ENCODE measurements at places on chromosomes 12 and 14. TPM values are rescaled to one million over a fixed set of nuclear protein-coding genes. Genes with fewer than 3 reads are reported as not detected.

DNA sequence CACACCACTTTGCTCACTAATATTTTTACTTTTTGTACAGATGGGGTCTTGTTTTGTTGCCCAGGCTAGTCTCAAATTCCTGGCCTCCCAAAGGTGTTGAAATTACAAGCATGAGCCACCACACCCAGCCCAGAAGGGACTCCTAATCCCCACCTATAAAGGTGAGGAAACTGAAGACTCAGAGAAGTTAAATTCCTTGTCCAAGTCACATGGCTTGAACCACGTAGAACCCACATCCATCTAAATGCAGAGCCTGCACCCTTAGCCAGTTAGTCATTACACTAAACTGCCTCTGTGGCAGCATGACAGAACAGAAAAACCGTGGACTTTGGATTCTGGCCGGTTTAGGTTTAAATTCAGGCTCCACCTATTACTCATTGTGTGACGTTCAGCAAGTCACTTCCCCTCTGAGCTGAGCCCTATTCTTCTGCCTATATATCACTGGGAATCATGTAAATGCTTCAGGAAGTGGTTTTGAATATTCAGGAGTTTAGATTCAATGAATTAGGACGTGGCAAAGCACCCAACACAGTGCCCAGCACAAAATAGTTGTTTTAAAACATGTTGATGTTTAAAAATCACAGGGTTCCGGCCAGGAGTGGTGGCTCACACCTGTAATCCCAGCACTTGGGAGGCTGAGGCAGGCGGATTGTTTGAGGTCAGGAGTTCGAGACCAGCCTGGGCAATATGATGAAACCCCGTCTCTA, 3.0 kb upstream of the CORO1C start:
- DNase-seq: peak; percentile 86

DNA sequence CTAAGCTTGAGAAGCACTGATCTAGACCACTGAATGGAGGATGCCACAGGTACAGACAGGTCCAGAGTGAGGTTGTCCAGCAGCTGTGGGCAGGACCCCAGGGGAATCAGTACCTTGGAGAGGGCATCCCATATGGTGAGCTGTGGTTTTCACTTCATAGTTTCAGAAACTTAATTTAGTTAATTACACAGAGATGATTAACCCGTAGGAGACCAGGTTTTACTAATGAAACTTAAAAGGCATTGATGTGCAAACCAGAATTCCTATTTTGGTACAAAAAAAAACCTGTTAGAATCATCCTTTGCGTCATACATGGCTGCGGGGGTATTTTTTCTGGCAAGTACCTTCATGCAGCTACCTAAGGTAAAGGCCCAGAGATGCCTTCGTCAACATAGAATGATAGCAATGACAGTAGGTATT, 159.3 kb downstream of the DACT1 start:
- no peak for DNase-seq

- DNase-seq: peak; percentile 78
Measured at GRCh38 chr12:117522559-117522958, 161.1 kb upstream of the NOS1 start.

DNA sequence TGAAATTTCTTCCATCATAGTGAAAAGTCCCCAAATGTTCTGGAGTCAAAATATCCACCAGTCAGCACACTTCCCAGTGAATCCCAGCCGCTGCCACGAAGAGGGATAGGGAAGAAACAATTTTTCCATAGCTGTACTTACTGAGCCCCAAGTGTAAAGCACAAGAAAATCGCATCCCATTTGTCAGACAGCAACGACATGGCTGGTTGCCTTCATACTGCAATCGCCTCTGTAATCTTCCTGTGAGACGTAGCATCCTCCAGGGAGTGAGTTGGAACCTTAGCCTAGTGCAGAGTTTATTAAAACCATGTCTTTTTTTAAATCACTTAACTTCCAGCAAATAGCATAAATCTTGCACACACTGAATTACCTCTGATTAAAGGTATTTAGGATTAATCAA, 56.8 kb downstream of the GNG2 start:
- no peak for DNase-seq

GRCh38 chr12:8096281-8096915, 14.3 kb downstream of the NECAP1 start:
- no peak for DNase-seq

DNA sequence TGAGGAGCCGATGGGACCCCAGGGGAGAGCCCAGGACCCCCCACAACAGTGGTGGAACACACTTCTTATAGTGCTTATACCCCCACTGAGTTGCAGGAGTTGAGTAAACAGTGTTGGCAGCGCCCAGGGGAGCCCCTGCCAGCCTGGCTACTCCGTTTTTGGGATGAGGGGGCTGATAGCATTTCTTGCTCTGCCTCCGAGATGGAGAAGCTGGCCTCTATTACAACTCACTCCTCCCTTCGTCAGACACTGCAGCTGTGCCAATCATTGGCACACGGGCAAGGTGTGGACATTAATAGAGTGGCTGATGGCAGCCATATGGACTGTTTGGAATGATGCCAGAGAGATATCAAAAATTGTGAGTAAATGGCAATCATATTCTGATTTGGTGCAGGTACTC, 94.9 kb upstream of the TMPO start:
- no peak for DNase-seq

GRCh38 chr14:58547649-58548048, 90.1 kb upstream of the DACT1 start:
- DNase-seq: no peak

DNA sequence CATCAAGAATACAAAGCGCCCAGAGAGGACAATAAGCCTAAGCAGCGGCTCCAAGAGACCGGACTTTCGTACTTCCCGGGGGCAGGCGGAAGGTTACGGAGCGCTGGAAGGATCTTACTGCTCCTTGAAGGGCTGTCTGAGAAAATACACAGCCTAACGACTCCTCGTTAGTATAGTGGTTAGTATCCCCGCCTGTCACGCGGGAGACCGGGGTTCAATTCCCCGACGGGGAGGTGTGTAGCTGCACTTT, 12.1 kb upstream of the TMPO start:
- peak; percentile 85 for DNase-seq

DNA sequence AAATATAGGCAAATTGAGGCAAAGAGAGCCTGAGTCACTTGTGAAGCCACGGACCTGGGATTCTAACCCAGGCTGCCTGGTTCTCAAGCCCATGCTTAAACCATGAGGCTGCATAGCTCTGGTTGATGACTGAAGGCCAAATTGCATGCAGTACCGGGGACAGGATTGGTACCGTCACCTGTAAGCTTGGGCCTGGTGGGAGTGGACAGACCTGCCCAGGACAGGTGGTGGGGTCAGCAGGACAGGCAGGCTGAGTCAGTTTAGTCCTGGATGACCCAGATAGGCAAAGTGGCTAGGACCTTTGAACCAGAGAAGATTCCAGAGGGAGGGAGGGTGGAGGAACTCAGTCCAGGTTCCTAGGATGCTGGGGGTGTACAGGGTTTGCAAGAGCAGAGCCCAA, 25.8 kb downstream of the RIN3 start:
- DNase-seq: no peak

- no peak for DNase-seq
Measured at GRCh38 chr14:25049093-25049567, 817 bp downstream of the STXBP6 start.

- DNase-seq: peak; percentile 4
Measured at GRCh38 chr14:22928237-22929103, 706 bp downstream of the PRMT5 start.

GRCh38 chr12:39840422-39840821, 220.8 kb upstream of the ABCD2 start:
- DNase-seq: no peak

GRCh38 chr12:97568336-97569180, 106.0 kb downstream of the RMST start:
- no peak for DNase-seq

GRCh38 chr14:96164861-96165490, 39.7 kb upstream of the BDKRB2 start:
- no peak for DNase-seq

DNA sequence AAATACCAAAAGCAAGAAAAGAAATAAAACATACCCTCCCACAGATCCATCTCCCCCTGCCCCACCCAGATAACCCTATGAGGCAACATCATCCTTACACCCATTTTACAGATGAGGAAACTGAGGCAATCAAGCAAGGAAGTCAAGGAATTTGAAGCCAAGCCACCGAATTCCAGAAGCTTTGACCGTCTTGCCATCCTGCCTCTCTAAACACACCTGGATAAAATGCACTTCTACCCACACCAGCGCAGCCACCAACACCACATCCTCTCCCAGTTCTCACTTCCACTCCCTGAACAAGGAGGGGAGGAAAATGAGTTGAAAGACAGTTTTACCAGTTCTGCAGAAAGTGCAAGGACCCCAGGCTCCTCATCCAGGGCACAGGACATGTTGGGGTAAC, 13.6 kb downstream of the CMKLR1 start:
- DNase-seq: no peak

- peak; percentile 41 for DNase-seq
Measured at GRCh38 chr12:54126029-54126695, 62.6 kb downstream of the SMUG1 start.

GRCh38 chr14:58428118-58428683, 682 bp downstream of the KIAA0586 start:
- DNase-seq: peak; percentile 63

DNA sequence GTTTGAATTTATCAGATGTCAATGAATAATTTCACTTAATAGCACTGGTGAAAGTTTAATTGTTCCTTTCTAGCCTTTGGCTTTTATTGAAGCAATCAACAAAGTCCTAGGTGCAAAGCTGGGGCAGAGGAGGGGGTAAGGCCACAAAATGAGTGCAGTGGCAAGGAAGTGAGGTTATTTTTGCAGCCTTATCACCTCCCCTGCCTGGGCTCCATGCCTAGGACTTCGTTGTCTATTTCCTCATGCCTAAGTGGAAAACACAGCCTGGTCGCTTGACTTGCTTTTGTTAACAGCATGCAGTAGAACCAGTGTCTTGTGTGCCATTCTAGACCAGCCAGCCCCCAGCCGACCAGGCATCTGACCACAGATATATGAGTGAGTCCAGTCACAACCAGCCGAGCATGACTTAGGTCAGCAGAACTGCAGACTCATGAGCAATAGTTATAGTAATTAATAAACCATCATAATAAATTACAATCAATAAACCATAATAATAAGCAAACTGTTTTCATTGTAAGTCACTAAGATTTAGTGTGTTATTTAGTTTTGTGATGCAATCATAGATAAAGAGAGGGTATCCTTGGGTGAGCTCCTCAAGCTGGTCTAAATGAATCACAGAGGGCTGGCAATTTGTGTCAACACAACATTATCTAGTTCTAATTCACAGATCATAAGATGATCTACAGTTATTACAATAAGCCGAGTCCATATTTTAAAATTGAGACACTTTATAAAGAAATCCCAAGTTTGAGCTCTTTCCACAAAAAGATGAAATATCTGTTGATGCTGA, 156.8 kb downstream of the GLT1D1 start:
- no peak for DNase-seq

GRCh38 chr12:47077206-47078085, 2.0 kb upstream of the PCED1B start:
- no peak for DNase-seq

DNA sequence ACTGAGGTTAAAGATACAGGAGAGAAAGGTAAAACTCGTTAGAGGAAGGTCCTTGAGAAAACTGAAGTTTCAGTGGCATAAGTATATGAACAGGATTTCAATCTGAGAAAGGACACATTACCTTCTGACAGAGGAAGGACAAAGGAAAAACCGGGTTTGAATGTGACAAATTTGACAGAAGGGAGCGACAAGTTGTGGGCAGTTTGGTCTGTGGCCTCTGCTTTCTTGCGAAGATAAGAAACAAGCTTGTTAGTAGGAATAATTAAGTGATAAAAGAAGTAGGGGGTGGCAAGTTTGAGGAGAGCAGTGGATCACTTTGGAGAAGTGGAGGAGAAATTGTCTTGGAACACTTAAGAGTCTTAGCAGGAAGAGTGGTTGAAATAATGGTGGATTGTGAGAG, 5.1 kb downstream of the MON2 start:
- no peak for DNase-seq

DNA sequence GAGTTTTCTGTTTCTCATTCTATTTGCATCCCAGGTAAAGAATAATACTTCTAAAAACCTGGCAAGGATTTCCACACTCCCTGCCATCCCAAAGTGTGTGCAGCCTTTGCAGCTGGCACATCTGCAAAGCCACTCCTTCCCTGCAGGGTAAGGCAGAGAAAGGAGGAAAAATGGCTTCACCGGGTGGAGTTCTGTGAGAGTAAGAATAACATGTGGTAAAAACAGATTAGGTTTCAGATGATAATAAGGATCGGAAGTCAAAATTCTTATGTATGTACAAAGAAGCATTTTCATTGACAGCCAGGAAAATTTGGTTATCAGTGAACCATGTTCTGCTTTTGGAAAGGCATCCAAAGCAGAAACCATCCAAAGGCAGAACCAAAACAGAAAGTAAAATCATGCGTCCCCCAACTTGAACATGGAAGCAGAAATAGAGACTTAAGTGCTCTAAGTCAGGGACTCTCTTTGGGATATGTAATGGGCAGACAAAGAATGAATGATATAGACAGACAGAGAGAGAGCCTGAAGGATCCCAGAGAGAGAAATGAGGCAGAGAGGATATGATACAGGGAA, 192.6 kb upstream of the CCDC196 start:
- DNase-seq: no peak

DNA sequence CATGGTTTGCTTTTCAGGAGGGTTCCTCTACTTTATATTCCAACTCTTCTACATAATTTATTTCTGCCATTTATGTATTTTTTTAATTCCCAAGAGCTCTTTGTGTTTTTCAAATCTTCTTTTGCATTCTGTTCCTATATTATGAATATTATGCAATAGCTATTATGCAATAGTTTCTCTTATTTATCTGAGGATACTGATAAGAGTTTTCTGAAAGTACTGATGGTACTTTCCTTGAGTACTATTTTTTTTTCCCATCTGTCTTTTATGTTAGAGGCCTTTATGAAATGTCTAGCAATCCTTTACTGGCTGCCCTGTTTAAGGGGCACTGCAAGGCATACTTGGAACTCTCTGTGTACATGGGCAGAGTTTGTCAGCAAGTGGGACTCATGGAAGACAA, 93.4 kb downstream of the SLC41A2 start:
- no peak for DNase-seq

- no peak for DNase-seq
Measured at GRCh38 chr12:116654226-116654743, 83.6 kb downstream of the SPRING1 start.

- DNase-seq: no peak
Measured at GRCh38 chr14:31275731-31276130, 68.1 kb upstream of the HECTD1 start.

GRCh38 chr12:121803861-121804416, at the start of gene SETD1B:
TSS of gene SETD1B (plus strand) at chr12:121804009. CDS start at chr12:121804738, 729 bp downstream.
- peak; percentile 58 for DNase-seq

GRCh38 chr12:95884998-95885397, 26.2 kb downstream of the SNRPF start:
- peak; percentile 40 for DNase-seq

DHRS2 gene
- 7.1 TPM for total RNA-seq

LRIG3 gene
- total RNA-seq: 8.0 TPM

TRMT61A gene
- 3.8 TPM for total RNA-seq

OVCH1 gene
- total RNA-seq: not detected

CMA1 gene
- total RNA-seq: not detected

PROX2 gene
- not detected for total RNA-seq

RNASE3 gene
- total RNA-seq: not detected

SDS gene
- not detected for total RNA-seq

KRT71 gene
- total RNA-seq: not detected

TSHR gene
- not detected for total RNA-seq

SOX5 gene
- 1.4 TPM for total RNA-seq

CABP1 gene
- total RNA-seq: not detected

TOMM20L gene
- total RNA-seq: not detected

GZMB gene
- not detected for total RNA-seq

DEGS2 gene
- not detected for total RNA-seq

ENDOU gene
- total RNA-seq: not detected
